ENCODE measurements at places on chromosomes 1 and 21. TPM values are rescaled to one million over a fixed set of nuclear protein-coding genes. Genes with fewer than 3 reads are reported as not detected.

DNA sequence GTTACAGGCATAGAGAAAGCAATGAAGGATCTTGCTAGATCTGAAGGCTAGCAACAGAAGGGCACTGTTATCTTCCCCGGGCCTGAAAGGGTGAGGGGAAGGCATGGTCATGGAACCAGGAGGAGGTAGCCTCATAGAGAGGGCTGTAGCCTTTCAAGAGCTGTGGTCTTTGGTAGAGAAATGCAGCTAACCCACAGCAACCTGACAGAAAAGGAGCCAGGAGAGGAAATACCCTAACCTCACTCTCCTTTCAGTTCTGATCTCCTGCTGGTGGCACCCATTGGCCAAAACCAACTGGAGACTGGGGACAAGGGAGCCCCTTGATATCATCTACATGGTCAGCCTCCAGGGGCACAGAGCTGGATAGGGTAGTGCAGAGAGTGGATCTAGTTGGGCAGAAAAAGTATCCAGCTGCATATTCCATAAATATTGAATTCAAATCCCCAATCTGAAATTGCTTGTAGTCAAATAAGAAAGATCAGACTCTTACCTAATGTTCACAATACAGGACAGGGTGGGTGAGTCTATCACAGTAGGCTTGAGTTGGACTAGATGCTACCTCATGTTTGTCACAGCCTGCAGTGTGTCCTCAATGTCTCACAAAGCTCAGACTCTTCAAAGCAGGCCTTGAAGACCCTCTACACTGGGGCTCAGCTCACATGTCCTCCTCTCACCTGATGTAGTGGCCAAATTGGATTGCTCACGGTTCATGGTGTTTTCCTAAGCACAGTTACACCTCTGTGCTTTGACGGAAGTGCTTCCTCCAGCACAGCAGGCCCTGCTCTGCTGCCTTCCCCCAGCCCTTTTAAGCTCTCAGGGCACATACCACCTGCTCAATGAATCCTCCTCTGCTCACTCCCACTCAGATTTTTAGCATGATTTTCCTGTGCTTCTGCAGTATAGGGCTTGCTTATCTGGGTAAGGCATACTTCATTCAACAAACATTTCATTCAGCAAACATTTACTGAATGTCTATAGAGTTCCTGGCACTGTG is 74.1 kb upstream of the JUN start:
- no peak for DNase-seq

- DNase-seq: no peak
Observed at GRCh38 chr1:119380304-119380703, 11.7 kb downstream of the HAO2 start.

GRCh38 chr1:196302981-196303380 is 305.3 kb downstream of the KCNT2 start:
- DNase-seq: no peak

GRCh38 chr1:236877661-236878060 is 82.6 kb downstream of the MTR start:
- no peak for DNase-seq

Gene CA6
- not detected for total RNA-seq

Gene MFSD2A
- 12.8 TPM for total RNA-seq

Measured in Daoy (cell line).